Caudate nucleus (tissue), 63 donors: ENCODE measurements at places on chromosomes 6 and 20.

GRCh38 chr6:45690846-45691245 is 313.1 kb upstream of the SUPT3H start:
- DNase-seq, result no peak

GRCh38 chr20:41265938-41266337 is 51.6 kb downstream of the ZHX3 start:
- no peak for DNase-seq

DNA sequence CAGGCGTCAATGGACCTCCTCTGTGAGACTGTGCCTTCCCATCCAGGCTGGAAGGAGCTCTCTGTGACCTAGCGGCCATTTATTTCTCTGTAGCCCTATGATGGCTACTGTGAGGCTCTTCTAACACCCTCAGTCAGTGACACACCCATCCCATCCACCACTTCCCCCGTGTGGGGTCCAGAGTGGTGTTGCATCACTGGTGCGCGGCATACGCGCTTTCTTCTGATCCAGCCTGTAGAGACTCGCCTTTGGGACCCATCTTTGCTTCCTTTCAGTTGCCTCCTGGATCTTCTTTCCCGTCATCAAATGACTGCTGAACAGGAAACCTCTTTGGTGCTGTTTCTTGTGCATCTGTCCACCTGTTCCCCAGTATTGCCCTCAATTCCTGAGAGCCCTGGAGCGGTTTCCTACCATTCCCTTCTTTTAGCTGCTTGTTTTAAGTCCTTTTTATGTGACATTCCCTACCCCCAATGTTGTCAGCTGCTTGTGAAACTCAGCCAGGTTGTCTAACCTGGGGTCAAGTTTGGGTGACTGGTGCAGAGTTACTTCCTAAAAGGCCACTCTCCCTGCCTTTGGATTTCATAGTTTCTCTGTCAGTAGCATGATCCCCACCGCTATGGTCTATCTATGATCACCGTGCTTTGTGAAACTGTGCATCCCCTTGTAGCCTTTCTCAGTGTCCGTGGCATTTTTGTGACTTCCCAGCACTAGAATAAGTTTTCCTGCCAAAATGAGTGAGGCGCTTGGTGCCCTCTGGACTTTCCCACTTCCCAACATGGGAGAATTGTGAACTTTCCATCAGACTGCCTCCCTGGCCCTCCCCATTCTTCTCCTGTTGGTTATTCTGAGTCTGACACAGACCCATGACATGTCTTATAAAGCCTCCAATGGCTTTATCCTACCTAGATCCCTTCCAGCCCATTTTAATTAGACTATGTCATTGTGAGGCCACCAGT is 5.7 kb downstream of the PRR3 start:
- DNase-seq, result no peak

DNA sequence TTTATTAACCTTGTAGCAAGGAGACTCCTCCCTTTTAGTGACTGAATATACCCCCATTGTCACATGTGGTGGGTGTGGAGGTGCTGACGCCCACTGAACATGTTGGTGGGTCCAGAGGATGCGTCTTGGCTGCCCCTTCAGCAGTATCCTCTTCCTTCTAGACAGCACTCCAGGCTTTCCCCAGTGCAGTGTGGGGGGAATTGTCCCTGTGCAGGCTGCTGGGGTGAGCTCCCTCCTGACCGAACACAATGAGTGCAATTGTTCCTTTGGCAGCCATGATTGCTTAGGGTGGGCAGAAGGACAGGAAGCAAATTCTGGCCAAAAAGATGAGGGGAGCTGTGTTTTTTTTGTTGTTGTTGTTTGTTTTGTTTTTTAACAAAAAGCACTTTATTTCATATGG is 209.3 kb upstream of the PDE10A start:
- no peak for DNase-seq

- no peak for DNase-seq
These were observed 107.3 kb downstream of the IRF4 start for GRCh38 chr6:498795-499231.

DNA sequence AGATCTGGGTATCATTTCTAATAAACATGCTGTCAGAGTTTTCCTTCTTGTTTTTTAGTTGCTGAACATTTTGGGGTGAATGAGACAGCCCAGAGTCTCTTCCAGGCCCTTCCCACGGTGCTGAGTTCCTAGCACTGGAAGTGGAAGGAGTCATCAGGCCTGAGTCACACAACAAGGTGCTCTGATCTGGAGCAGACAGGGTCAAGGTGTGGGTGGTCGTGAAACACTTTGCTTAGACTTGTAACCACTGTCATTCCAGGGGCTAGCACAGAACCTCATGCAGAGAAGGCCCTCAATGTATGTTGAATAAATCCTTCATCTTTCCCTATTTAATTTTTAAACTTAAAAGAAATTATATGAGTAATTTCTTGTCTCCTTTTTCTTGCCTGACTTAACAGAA is 60.6 kb downstream of the TXLNB start:
- DNase-seq, result no peak

DNA sequence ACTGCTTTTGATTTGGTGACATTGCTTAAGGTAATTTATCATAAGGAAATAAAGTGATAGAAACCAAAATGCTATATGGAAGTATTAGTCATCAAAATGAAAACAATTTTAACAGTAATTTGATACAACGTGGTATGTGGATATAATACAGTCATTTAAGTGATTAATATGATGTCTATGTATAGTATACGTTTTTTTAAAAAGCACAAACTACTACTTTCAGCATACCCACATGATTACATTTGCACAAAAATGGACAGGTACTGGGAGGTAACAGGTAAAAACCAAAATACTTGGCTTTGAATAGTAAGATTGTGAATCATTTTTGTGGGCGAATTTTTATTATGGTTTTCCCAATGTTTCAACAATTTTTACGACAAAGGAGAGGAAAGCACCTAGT is 97.6 kb downstream of the OGFRL1 start:
- DNase-seq, result no peak

- DNase-seq, result no peak
These were observed 4.6 kb upstream of the IER3 start for GRCh38 chr6:30748851-30749540.

DNA sequence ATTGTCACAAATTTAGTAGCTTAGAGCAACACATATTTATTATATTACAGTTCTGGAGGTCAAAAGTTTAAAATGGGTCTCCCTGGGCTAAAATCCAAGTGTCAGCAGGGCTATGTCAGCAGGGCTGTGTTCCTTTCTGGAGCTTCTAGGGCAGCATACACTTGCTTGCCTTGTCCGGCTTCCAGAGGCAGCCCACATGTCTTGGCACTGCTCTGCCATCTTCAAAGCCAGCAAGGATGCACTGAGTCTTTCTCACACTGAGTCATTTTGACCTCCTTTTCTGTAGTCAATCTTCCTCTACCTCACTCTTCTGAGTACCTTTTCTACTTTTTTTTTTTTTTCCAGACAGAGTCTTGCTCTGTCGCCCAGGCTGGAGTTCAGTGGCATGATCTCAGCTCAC is 39.0 kb downstream of the ADGRF4 start:
- no peak for DNase-seq

DNA sequence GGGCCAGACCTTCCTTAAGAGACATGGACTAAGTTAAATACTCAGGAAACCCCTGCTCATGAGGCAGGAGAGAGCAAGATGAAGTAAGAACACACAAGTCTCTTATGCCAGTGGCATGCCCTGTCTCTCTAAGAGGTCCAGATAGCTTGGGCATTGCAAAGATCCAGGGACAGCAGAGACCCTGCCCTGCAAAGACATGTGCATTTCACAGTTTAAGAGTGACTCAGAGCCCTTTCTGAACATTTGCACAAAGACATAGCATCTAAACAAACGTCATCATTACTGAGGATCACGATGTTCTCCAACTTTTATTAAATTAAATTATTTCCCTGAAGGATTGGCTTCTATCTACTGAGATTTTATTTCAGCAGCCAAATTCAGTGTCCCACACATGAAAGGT is 230.5 kb upstream of the RIN2 start:
- no peak for DNase-seq

DNA sequence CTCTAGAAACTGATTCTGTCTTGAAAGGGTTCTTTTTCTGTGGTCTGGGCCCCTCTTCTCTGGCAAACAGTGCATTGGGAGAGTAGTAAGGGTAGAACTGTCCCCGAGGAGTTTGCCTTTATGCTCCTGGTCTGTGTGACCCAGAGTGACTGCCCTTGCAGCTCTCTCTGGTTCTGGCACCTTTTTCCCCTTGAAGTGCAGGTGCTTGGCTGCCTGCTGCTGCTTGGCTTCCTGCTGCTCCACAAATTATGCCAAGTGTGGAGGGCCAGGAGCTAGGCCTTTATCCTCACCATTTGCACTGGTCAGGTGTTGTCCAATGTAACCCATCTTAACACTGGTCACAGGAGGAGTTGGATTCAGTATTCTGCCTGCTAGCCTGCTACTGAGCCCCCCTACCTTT is 11.2 kb downstream of the KIZ start:
- DNase-seq, result no peak

GRCh38 chr6:158086504-158087223 is 81.4 kb downstream of the SERAC1 start:
- DNase-seq, result no peak
